ENCODE measurements at places on chromosomes 4 and X.

DNA sequence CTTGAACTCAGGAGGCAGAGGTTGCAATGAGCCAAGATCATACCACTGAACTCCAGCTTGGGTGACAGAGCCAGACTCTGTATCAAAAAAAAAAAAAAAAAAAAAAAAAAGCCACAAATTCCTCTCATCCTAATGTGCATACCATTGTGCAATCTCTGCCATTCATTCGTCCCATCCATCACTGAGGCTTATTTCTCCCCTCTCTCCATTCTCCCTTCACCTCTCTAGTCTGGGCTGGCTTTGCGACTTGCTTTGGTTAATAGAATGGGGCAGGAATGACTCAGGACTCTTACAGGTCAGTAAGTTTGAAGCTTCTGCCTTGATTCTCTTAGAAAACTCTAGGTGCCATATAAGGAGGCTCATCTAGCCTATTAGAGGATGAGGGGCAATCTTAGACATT is 60.3 kb upstream of the DDX3X start:
- DNase-seq = peak; percentile 73

DNA sequence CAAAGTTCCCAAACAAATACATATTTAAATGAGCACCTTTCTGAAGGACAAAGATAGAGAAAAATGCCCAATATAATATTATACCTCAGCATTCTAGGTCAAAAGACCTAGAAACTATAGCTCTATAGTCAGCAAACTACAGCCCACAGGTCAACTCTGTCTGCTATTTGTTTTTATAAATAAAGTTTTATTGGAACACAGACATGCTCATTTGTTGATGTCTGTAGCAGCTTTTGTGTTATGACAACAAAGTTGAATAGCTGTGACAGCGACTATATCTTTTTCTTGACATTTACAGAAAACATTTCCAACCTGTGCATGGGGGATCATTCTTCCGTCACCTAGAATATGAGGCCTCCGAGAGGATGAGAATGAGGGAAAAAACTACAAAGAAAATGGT is 48.7 kb upstream of the WDR19 start:
- DNase-seq = no peak

- DNase-seq = no peak
These were observed 52.7 kb upstream of the TET2 start for GRCh38 chr4:105093975-105094374.

DNA sequence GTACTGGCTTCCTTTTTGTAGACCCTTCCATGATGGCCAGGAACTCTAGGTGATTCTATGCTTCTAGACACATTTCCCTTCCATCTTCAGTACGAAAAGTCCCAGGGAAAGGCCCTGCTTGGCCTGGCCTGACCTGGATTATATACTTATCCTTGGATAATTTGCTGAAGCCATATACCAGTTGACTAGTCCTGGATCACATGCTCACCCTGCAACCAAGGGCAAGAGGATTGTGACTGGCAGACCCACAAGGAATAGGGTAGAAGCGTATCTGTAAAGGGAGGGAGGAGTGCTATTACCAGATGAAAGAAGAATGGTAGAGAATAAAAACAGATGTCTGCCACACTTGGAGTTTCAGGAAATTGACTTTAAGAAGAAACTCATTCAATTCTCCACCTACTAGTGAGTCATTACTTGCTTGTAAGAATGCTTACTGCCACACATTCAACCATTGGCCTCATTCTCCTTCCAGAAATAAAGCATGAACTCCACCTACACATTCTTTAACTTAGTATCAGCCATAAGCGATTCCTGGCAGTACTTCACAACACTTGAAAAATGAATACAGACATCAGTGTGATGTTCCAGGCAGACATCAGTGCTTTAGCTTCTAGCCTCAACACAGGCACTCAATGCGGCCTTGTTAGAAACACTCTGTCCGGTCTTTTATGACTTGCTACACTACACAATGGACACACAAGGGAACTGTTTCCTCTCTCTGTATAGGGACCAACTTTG is 141.8 kb downstream of the CBR4 start:
- peak; percentile 86 for DNase-seq

DNA sequence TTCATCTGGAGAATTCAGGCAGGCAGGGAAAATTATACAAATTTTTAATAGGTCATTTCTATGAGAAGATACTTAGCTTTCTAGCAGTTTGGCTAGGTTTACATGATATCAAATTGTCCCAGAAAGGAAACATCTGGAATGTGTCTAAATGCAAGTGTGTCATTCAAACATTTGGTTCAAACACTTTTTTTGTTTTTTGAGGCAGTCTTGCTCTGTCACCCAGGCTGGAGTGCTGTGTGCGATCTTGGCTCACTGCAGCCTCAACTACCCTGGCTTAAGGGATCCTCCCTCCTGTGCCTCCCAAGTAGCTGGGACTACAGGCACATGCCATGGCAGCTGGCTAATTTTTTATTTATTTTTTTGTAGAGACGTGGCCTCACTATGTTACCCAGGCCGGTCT is 31.6 kb downstream of the SPARCL1 start:
- DNase-seq = no peak

- no peak for DNase-seq
These were observed 9.4 kb upstream of the GPR173 start for GRCh38 chrX:53039236-53039635.

GRCh38 chr4:81166458-81167160 is 48.4 kb downstream of the PRKG2 start:
- peak; percentile 72 for DNase-seq

- DNase-seq = no peak
These were observed 55.6 kb downstream of the APBB2 start for GRCh38 chr4:41158756-41159155.

GRCh38 chrX:135581496-135581895 is 61.0 kb downstream of the INTS6L start:
- DNase-seq = peak; percentile 1

- peak; percentile 80 for DNase-seq
These were observed 53.5 kb upstream of the FGF13 start for GRCh38 chrX:138765051-138765450.

- peak; percentile 38 for DNase-seq
These were observed 145.9 kb downstream of the PPA2 start for GRCh38 chr4:105327956-105328355.

DNA sequence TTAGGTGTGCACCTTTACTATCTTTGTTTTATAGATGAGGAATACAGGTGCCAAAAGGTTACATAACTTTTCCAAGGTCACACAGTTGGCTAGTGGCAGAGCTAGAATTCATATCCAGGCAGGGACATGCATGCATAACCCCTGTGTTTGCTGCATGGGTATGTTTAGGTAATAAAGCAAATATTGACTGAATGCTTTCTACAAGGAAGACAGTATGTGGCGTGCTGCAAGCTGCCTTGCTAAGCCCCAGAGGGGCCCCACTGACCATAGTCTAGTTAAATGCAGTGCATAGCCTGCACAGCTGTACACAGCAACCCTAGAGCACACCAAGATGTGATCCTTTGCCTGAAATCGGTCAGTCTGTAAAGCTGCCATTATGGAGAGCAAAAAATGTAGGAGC is 320.5 kb upstream of the IGFBP7 start:
- no peak for DNase-seq

DNA sequence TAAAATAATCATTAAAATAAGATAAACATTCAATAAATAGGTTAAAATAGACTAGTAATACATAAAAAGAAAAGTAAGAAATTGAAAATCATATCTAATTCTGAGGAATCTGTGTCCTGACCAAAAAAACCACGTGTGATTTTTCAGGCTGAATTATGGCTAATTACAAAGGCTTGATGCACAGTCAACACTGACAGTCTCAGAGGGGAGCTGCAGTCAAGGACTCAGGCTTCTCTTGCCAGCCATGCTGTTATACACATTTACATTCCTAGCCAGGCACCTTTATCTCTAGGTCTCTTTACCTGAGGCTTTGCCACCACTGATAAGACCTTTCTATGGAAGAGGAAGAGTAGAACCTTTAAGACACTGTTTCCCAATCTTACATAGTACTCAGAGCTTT is 1737.7 kb upstream of the PCDH10 start:
- no peak for DNase-seq

- no peak for DNase-seq
These were observed 3.2 kb downstream of the KDR start for GRCh38 chr4:55122235-55122634.

GRCh38 chr4:64897683-64898082 is 488.4 kb upstream of the TECRL start:
- DNase-seq = no peak

DNA sequence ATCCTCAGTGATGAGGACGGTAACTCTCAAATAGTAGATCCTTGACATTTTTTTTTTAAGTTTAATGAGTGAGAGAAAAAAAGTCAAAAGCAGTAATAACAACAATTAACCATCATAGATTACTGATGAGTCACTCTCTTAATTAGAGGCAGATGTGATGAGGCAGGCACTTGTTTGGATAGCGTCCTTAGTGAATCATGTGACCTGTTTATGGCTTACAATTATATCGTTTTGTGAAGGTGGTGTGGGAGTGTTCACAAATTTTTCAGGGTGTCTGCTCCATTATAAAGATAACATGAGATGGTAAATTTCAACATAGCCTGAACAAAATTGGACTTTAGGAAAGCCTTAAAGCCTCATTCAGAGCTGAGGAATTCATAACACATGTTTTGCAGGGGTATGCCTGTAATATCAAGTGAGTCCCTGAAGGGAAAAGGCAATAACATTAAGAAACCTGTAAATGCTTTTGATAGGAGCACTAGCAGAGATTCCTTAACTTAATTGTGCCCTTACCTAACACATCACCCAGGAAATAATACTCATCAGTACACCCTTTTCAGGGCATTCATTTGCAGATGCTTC is 51.9 kb upstream of the XIAP start:
- DNase-seq = peak; percentile 70

DNA sequence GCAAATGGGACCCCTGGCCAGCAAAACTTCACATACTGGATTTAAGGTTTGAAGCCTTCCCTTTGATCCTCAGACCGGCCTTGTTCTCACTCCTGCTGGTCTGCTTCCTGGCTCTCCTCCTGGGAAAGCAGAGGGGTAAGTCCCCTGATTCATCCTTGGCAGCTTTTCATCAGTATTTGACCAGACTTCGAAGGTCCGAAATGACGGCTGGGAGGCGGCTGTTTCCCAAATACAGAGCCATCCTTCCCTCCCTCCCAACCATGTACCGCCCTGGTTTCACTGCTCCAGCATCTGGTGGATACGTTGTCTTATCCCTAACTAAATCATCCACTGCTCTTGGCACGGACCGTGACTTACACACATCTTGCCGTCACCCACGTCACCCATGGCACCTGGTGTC is 265.5 kb downstream of the BCOR start:
- DNase-seq = no peak

- no peak for DNase-seq
These were observed 1122.9 kb upstream of the PCDH10 start for GRCh38 chr4:132026166-132026565.
